Left lobe of liver (tissue), 2 donors: ENCODE measurements at places on chromosomes 5 and 9. TPM values are rescaled to one million over a fixed set of nuclear protein-coding genes. Genes with fewer than 3 reads are reported as not detected.

DNA sequence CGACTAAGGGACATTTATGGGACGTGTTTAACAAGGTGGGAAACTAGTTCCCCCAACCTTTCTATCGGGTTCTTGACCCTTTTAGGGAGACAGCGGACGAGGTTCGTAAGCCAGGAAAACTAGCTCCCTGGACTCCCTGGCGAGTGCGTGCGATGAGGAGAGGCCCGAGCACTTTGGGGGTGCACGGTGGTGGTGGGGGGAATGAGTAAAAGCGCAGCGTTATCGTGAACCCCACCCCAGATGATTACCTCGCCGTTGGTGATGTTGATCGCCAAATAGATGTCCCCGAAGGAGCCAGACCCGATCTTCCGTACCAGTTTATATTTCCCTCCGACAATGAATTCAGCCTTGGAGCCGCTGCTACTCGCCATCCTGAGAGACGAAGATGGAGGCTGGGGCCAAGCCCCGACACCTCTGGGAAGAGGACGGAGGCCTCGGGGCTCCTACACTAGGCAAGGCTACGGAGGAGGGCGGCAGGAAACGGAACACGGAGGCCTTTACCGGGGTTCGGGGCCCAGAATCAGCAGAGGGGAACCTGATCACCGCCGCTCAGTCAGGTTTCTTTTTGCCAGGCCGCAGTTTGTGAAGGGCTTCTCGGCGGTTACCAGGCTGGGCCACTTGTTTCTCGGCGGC is 529 bp downstream of the CSNK1A1 start:
- no peak for DNase-seq

DNA sequence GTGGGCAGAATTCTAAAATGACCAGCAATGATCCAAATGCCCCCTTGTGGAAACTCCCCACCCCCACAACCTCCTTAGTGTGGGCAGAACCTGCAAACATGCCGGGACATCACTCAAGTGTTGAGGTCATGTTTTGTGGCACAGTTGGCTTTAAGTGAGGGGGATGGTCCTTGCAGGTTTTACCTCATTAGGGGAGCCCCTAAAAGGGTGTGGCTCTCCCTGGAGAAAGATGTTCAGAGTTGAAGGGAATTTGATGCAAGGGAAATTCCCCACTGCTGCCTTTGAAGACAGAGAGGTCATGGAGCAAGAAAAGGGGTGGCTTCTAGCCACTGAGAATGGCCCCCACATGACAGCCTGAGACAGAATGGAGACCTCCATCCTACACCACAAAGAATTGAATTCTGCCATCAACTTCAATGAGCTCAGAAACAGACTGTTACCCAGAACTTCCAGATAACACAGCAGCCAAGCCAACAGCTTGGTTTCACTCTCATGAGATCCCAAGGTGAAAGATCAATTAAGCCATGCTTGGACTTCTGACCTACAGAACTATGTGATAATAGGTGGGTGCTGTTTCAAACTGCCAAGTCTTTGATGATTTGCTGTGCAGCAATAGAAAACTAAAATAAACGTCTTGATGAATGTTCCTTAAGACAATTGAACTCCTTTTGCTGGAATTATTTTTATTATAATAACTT is 103.4 kb downstream of the MED10 start:
- DNase-seq: no peak

ARL14EPL gene
- total RNA-seq: not detected

DNA sequence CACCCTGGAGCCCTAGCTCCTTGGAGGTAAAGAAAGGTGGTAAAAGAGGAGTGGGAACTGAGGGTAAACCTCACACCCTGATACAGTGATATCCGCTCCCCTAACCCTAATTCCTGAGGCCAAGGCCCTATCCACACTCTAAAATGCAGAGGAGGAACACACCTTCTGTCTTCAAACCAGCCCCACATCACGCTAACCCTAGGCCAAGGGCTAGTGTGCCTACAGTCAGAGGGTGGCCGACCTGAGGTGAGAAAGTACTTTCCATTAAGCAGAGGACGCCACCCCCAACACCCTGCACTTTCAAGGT is 590 bp downstream of the HDAC3 start:
- DNase-seq: no peak

GRCh38 chr5:79802406-79802805 is 112.8 kb downstream of the CMYA5 start:
- no peak for DNase-seq

GRCh38 chr5:174281855-174282254 is 236.3 kb downstream of the NSG2 start:
- no peak for DNase-seq

DNA sequence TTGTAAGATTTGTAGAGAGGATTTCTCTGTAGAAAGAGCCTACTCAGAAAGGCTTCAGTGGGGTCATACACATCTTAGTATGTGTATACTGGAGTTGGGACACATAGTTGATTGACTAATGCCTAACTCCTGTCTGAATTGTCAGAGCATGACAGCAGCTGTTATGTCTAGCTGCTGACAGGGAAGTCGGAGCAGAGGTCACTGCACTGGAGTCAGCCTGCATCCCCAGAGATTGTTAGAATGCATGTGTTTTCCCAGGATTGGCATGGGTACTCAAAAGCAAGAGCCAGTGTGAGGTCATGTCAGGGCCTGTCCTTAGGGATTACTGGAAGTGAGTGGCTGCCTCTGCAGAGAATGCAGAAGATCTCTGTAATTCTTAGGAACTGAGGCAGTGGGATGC is 82.7 kb downstream of the ITGA1 start:
- DNase-seq: no peak

DNA sequence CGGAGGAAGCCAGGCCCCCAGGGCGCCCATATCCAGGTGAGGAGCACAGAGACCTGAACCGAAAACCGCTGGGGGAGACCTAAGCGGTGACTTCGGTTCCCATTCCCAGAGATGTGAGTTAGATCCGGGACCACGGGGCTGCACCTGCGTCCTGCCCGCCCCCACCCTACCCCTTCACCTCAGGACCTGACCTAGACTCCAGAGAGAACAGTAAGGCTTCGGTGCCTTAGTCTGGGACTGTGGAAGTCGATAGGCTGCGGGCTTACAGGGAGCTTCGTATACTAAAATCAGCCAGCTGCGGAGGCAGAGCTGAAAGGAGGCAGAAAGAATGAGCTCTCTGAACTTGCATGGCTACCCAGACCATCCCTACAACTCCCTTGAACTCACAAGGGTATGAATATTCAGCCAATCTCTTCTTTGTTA is 518 bp upstream of the FAM13B start:
- DNase-seq: no peak

- no peak for DNase-seq
Measured at GRCh38 chr5:120528609-120529008, 64.5 kb downstream of the PRR16 start.

GRCh38 chr5:32279223-32279622 is 33.5 kb downstream of the MTMR12 start:
- DNase-seq: no peak

- peak; percentile 65 for DNase-seq
Measured at GRCh38 chr5:75337366-75338021, 474 bp downstream of the HMGCR start.

ELAVL2 gene
- 0.25 TPM for total RNA-seq

DNA sequence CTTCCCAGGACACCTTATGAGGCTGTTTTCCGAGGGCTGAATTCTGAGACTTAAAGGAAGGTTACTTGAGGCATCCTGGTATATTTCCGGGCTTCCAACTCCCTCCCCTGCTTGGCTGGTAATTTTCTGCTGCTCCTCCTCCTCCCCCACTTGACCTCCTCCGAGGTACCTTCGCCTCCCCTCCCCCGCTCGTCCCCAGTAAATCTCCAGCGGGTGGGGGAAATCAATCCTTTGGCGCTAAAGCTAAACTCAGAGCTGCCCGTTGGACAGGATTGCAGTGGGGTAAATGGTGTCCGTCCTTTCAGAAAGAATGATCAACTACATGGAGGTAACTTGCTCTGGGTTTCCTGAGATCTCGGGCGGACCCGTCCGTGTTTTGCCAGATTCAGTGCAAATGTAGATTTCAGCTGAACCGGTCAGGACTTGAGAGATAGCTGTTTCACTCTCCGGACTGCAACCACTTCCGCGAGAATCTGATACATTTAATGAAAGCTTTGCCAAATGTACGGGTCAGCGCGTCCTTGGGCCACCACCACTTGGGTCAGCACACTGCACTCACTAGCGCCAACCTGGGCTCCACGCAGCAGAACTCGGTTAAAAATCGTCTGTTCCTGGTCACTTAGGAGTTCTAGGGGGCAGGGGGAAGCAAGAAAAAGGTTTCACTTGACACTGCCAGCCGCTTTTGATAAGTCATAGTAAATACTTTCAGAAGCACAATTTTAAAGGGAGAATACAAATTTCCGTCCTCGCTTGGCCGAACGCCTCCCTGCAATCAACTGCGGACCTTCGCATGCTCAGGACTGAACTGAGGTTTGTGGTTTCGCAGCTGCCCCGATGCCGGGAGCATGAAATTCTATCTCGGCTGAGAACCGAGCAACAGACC is 4.6 kb upstream of the ISL1 start:
- DNase-seq: no peak

GRCh38 chr9:23088932-23089364 is 642.3 kb downstream of the DMRTA1 start:
- no peak for DNase-seq

- DNase-seq: no peak
Measured at GRCh38 chr5:10660720-10661387, 97.0 kb downstream of the ANKRD33B start.

DNA sequence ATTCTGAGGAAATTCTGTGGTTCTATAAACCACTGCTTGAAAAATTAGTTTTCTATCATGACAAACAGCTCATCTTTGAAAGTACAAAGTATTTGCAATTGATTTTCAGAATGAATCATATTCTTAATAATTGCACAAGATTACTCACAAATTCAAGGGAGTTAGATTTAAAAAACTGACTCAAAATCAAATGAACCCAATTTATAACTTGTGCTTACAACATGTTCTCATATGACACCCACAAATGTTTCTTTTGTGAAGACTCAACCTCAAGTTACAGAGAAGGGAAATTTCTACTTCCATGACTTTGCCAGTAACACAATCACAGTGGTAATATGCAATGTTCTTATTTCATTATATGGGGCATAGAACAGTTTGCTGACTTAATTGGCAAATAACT is 272.0 kb upstream of the ACTBL2 start:
- no peak for DNase-seq

DNA sequence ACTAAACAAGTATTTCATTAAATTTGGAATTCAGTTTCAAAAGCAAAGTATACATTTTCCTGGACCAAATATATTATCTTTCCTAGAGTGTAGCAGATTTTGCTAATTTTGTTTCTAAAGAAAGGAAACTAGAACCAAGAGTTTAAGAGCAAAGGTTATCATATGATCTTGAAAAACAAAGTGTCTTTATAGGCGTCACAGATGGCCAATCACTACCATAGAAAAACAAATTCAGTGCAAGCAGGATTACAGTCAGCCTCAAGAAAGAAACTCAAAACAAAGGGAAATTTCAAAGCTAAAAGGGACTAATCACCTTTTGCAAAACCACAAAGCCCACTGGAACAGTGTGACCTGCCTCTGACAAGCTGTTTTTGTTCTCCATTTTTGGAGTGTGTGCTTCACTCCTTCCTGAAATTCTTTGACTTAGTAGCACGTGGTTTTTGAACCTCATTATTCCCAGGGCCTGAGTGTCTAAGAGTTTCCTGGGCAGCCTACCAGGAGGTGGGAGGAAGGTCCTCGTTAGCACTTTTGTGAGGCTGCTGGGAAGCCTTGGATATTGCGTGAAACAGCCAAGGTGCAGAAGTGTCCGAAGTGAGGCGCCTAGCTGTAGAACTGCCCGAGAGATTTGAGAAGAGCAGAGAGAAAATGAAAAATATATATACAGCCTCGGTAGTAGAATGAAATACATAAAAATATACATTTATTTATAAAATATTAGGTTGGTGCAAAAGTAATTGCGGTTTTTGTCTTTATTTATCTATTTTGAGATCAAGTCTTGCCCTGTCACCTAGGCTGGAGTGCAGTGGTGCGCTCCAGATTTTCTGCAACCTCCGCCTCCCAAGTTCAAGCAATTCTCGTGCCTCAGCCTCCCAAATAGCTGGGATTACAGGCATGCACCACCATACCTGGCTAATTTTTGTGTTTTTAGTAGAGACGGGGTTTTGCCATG is 246.1 kb downstream of the MARCHF11 start:
- no peak for DNase-seq

SPATA31C1 gene
- total RNA-seq: not detected

HACD4 gene
- total RNA-seq: 0.13 TPM

LCN9 gene
- not detected for total RNA-seq

DNA sequence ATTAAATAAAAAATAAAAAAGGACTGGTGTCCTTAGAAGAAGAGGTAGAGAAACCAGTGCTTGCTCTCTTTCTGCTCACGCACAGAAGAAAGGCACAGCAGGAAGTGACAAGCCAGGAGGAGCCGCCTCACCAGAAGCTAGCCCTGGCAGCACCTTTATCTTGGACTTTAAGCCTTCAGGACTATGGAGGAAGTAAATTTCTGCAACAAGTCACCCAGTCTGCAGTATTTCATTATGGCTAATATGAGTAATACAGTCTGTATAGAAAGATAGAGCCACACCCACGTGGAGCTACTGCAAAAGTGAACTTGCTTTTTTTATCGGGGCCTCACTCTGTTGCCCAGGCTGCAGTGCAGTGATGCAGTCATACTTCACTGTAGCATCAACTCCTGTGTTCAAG is 68.4 kb downstream of the PDZD2 start:
- DNase-seq: no peak
